Nephron progenitor cell (in vitro differentiated cells): ENCODE measurements at places on chromosomes 5 and 9.

- no peak for DNase-seq
Observed at GRCh38 chr9:14311956-14312685, 1.8 kb downstream of the NFIB start.

DNA sequence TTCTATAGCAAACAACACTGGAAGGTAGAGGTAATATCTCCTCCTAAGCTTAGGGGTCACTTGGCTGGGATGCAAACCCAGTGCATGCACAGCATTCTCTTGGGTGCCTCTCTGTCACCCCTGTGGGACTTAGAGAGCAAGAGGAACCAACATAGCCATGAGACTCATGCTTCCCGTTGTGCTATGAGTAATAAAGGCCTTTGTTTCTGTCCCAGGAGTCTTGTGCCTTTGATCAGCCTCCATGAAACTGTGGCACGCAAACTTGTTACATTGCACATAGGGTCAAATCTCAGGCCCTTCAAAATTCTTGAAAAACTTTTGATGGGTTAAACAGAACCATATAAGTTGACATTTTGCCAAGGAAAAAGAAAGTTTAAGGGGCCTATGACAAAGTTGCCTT lies 272.8 kb downstream of the TAF11L14 start:
- no peak for DNase-seq

GRCh38 chr5:10485142-10485795 lies 43.6 kb downstream of the ROPN1L start:
- no peak for DNase-seq

GRCh38 chr5:174097486-174098185 lies 52.1 kb downstream of the NSG2 start:
- DNase-seq = no peak

DNA sequence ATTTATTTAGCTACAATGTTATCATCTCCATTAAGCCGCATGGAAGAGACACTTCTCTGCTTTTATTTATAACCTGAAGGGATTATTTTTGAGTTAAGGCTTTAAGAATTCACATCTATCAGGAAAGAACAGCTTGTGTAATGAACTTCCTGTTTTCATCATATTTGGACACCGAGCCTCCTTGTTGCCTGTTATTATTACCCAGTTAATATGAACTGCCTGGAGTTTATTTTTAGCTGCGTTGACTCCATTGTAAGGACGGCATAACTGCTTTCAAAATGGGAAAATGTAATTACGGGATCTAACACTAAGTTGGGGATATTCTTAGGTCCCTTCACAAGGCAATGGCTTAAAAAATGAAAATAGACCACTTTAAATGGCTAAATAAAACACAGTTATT lies 89.0 kb upstream of the NR4A3 start:
- no peak for DNase-seq

DNA sequence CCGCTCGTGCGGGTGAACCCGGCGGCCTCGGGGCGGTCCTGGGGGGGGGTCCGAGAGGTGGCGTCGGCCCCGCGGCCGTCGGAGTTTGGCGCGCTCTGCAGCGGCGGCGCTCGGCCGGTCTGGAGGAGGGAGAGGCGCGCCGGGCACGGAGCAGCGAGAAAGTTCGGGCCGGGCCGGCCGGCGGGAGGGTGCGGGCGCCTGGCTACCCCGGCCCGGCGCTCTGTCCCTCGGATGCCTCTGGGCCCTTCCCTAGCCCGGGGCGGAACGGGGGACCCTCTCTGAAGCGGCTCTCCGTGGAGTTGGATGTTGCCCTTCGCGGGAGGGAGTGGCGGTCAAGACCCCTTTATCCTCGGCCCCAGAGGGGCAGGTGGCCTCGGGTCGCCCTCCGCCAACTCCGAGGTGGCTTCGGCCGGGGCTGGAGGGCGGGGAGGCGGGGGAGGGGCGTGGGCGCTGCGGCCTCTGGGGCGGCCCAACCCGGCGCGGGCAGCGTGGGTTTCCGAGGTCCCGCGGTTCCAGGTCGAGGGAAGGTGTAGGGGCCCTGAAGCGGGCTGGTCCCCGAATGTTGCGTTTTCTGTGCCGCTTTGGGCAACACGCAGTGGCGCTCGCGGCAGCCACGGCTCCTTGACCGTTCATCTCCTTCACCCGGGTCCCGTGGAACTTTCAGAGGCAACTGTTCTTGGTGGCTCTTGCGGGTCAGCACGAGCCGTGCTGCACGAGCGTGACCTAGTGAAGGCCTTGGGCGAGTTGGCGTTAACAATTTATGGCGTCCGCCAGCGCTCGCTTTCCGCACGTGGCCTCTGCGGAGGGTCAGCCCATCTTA lies 290.5 kb downstream of the DOCK8 start:
- DNase-seq = peak; percentile 55

GRCh38 chr5:103411711-103412110 lies 150.9 kb downstream of the NUDT12 start:
- DNase-seq = no peak

GRCh38 chr9:131271506-131271931 lies 4.8 kb downstream of the FAM78A start:
- DNase-seq = no peak

- no peak for DNase-seq
Observed at GRCh38 chr5:107099506-107099905, 571.2 kb downstream of the EFNA5 start.

DNA sequence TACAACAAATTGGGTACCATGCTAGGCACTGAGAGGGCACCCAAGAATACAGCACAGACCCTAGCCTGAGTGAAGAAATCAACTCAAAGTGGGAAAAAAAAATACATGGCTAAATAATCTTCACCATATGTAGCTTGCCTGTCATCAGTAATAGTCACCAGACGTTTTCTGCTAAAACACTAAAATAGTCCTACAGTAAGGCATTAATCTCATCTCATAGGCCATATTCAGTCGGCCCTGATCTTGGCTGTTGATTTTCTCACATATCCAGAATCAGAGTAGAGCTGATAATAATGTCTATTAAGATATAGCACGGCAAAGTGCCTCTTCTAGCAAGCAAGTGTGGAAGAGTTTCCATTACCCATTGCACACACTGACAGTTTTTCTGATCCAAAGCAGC lies 322.1 kb upstream of the SLC30A5 start:
- no peak for DNase-seq

DNA sequence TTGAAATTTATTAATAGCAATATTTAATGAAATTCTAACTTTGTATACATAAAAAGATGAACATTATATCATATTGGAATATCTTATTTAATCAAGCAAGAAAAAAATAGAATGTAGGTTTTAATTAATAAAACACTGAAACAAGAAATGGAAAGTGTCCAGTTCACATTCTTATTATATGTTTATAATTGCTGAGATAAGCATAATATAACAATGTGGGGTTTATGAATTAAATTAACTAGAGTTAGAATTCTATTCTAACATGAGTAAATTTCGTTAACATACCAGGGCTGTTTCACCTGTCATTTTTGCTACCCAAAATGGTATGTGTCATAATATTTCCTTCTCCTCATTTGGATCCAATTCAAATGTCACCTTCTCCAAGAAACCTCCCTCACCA lies 12.3 kb downstream of the CDH9 start:
- no peak for DNase-seq

DNA sequence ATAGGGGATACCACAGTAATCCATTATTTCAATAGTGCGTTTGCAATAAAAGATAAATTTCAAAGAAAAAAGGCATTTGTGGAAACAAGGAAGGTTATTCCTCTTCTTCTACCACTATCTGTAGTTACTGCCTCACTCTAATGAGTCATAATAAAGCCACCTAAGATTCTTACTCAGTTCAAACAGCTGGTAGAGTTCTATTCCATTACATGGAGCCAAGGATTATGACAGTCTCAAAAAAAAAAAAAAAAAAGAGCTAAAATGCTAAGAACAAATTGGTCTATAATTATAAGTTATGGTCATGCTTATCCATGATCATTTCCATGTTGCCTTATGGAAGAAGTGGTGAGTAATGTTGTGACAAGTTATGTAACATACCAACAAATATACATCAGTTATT lies 46.3 kb downstream of the DENND1A start:
- DNase-seq = no peak

DNA sequence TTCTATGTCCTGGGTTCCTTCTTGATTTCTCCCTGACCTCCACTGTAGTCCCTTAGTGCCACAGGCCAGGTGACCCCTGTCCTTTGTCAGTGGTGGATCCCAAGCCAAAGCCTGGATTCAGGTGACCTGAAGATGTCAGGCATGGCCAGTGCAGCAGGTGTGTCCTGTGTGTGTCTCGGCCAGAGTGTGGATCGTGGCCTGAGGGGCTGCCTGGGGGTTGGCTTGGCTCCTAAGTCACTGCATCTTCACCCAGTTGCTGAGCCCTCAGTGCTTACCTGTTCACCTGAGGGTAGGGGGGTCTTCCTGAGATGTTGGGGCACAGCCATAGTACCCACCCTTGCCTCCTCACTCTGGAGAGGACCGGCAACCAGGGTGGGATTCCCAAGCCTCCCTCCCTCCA lies 61.8 kb upstream of the PITX1 start:
- no peak for DNase-seq

DNA sequence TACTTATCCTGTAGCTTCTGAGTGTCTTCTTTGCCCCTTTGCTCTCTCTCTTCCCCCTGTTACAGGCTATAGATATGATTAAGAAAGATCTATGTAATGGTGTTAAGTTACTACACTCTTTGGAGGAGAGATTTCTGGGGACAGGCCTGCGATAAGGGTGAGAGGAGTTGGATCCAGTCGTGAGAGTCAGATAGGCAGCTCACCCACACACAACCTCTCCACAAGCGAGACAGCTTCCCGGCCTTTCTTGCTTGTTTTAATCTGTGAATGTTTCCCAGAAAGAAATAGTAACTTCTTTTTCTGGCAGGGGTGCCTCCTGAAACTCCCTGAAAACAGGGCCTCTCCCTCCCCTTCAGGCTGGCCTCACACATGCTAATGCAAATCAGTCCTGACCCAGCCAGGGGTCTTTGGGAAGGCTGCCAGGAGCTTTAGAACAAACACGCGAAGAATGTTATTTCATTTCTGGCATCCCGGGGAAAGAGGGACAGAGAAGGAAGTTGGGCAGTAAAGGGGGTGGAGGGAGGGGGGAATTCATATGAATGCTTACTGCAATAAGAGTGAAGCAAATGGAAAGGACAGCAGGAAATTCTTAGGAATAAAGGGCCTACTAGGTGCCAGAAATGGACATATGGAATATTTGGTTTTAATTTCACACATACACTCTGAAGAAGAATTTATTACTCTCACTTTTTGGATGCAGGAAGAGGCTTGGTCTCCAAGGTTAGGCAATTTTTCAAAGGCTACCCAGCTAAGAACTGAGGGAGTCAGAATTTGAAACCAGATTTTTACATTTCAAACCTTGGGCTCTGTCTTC lies 215.8 kb upstream of the TRIM32 start:
- peak; percentile 38 for DNase-seq

DNA sequence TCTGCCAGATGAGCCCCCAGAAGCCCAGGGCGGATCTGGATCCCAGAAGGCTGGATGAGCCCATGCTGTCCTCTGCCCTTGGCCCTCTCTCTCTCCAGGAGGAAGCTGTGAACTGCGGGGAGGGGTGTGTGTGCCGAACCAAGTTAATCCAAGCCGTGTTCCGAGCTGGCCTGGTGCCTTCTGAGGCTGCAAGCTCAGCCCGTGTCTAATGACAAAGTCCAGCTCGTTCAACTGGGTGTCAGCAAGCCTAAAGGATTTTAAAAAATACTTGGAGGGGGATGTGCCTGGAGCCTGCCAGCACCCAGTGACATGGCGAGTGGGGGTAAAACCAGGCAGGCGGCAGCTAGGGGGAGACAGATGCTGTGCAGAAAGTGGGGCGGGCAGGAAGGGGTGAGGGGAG lies 8.0 kb downstream of the STC2 start:
- DNase-seq = no peak

GRCh38 chr5:170614720-170615119 lies 110.9 kb downstream of the KCNIP1 start:
- DNase-seq = no peak
